ENCODE measurements at places on chromosomes 3 and 15. TPM values are rescaled to one million over a fixed set of nuclear protein-coding genes. Genes with fewer than 3 reads are reported as not detected.

AMOTL2 gene
- total RNA-seq, result 300 TPM

PGBD4 gene
- 1.8 TPM for total RNA-seq

PLSCR5 gene
- not detected for total RNA-seq

TIMP4 gene
- total RNA-seq, result 2.4 TPM

GPR15 gene
- total RNA-seq, result not detected

APOD gene
- total RNA-seq, result 1.4 TPM

ANKRD63 gene
- total RNA-seq, result not detected

TMEM158 gene
- total RNA-seq, result 4.7 TPM

GOLGA8S gene
- total RNA-seq, result under 0.01 TPM

ARPP21 gene
- total RNA-seq, result not detected

CASR gene
- not detected for total RNA-seq
